ENCODE measurements at places on chromosomes 7 and 10. TPM values are rescaled to one million over a fixed set of nuclear protein-coding genes. Genes with fewer than 3 reads are reported as not detected.

DNA sequence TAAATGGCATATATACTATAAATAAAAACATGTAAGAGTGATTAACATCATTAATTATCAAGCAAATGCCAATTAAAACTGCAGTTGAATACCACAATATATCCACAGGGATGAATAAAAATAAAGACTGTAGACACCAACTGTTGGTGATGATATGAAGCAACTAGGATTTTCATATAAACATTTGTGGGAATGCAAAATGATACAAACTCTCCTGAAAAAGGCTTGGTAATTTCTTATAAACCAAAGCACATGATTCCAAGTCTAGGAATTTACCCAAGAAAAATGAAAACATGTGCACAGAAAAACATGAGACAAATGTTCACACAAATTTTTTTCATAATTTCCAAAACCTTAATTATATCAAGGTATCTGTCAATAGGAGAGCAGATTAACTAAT, 448.1 kb downstream of the ETV1 start:
- DNase-seq: no peak

DNA sequence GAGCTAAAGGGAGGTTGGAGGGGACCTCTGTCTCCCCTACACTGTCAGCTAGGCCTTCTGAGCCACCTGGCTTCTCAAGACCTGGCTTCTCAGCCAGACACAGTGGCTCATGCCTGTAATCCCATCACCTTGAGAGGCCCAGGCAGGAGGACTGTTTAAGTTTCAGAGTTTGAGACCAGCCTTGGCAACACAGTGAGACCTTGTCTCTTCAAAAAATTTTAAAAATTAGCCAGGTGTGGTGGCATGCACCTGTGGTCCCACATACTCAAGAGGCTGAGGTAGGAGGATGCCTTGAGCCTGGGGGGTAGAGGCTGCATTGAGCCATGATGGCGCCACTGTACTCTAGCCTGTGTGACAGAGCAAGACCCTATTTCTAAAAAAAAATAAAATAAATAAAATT, 33.1 kb downstream of the PIP4K2A start:
- no peak for DNase-seq

DNA sequence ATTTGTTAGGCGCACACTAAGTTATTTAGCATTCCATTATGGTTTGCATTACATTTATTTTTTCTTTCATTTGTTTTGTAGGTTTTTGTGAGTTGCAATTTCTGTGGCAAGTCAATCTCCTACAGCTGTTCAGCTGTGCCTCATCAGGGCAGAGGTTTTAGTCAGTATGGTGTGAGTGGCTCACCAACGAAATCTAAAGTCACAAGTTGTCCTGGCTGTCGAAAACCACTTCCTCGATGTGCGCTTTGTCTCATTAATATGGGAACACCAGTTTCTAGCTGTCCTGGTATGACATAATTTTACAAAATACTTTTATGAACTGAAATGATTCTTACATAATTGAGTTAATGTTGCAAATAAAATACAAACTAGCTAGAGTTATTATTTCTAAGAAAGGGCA, 29.5 kb downstream of the MIOS start:
- DNase-seq: peak; percentile 55

DNA sequence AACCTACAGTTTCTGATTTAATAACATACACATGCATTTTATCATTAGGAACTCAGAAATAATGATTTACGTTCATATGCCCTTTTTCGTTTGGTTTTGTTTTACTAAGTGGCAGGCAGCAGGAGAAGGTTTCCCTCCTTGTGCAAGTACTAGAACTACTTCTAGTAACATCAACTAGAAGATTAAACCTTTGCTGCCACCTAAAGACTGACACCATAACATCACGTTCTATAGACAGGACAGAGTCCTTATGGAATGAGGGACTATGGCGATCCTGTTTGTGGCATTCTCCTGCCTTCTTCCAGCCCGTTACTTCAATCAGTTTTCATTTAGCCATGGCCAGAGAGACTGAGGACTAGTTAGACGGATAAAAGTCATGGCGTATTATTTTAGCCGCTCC, 53.2 kb downstream of the GAD2 start:
- DNase-seq: no peak

The HACD1 gene
- 0.93 TPM for total RNA-seq

The HUS1 gene
- 30.8 TPM for total RNA-seq

The FOXL3 gene
- not detected for total RNA-seq

The RBM28 gene
- 52.6 TPM for total RNA-seq

The ABCA13 gene
- 0.05 TPM for total RNA-seq

The XRCC2 gene
- 18.0 TPM for total RNA-seq

All from activated CD8-positive, alpha-beta memory T cell treated with anti-CD3 and anti-CD28 coated beads, Interleukin-2, amount 10 ng/mL, durations not matched to agents 7 days and 5 days (primary cell).